ENCODE measurements at places on chromosomes 11 and 22.

GRCh38 chr11:83836065-83836464, 549.9 kb upstream of the CCDC90B start:
- DNase-seq = no peak

DNA sequence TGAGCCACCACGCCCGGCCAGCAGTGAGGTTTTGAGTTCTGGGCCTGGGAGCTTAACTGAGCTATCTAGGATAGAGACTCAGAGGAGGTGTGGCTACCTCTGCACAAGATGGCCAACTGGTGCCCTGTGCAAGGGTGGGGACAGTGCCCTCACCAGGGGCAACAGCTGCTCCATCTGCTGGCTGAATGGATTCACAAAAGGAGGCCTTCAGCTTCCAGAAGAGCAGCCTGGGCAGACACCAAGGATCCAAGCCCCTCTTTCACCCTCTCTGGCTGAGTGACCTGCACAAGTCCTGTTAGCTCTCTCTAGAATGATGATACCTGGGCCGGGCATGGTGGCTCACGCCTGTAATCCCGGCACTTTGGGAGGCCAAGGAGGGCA, 33.5 kb upstream of the BAIAP2L2 start:
- no peak for DNase-seq

DNA sequence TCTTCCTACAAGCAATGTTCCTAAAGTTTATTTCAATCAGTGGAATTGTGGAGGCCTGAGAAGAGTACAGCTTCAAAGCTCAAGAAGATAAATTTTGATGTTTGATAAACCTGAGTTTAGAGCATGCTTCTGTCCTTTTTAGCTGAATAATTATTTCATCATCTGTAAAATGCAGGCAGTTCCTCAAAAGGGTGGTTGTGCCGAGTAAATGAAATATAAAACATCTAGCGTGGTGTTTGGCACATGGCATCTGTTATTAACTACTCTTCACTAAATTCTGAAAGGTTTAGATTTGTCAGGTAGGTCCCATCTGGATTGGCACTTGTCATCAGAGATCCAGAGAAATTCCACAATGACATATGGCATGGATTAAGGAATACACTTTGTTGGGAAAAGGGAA, 155.1 kb downstream of the DDX10 start:
- no peak for DNase-seq

DNA sequence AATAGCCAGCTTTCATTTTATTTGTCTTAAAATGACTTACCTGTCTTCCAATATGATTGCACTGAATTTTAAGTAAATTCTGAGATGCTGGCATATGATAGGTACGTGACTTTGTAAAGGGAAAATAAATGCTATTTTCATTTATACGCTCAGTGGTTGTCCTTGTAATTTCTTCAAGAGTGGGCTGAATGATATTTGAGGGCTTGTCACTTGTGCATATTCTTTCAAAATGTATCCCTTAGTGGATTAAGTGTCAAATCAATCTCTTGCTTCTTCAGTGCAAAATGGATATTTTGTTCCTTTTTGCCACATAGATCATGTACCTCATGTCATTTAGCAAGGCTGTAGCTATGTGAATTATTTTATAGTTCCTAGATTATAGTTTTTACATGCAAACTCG, 56.9 kb downstream of the GAS2 start:
- DNase-seq = no peak

GRCh38 chr11:72331761-72332160, 87.8 kb upstream of the PHOX2A start:
- no peak for DNase-seq

DNA sequence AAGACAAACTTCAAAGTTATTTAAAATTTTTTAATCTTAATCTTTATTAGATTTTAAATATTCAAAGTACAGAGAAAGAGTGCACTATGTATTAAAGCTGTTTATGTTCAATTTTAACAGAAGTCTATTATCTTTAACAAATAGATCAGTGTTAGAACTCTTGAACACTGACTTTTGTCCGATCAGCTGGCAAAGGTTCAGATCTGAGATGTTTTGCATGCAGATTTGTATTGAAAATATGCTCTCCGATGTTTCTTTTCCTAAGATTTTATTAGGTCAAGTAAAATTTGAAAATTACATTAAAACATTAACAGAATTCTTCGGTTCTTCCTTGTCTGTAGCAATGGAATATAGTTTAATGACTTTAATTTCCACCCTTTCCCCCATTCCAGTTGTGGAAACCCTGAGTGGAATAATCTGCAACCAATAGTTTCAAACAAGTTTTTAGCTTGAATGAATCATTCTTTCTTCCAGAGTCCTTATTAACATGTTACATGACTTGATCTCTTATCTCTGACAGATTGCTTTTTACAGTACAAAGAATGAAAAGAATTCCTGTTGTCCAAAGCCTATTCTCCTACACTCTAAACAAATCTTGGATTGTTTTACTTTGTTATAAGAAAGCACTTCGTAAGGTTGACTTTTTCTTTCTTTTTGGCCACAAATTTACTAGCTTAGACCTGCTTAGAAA, 11.4 kb upstream of the TCP11L1 start:
- DNase-seq = no peak

- no peak for DNase-seq
Observed at GRCh38 chr11:24859801-24860300, 363.0 kb downstream of the LUZP2 start.

- no peak for DNase-seq
Observed at GRCh38 chr22:46891382-46891951, 129.0 kb downstream of the TBC1D22A start.

DNA sequence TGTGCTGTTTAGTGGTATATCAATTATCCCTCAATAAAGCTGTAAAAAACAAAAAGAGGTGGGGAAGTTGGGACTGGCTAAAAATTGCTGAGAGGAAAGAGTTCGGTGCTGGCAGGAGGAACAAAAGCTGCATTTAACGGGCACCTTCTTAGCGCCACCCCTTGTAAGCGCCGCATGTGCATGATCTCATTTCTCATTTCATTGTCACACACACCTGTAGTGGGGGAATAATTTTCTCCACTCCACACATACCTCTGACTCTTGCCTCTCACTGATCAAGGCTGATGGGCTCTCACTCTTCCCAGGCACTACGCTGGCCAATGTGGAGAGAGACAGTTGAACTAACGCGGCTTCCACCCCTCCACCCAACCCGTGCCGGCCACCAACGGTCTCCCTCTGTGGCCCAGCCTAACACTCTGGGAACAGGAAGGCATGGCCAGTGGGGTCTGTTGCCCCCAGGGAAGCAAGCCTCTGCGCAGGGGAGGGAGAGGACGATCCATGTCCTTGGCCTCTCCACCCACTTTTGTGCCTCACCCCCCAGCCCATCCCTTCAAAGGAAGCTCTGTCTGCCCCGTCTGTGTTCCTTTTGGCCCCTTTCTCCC, 186.7 kb upstream of the SYT13 start:
- DNase-seq = no peak

- DNase-seq = no peak
Observed at GRCh38 chr11:64089915-64090805, 54.4 kb downstream of the FLRT1 start.

DNA sequence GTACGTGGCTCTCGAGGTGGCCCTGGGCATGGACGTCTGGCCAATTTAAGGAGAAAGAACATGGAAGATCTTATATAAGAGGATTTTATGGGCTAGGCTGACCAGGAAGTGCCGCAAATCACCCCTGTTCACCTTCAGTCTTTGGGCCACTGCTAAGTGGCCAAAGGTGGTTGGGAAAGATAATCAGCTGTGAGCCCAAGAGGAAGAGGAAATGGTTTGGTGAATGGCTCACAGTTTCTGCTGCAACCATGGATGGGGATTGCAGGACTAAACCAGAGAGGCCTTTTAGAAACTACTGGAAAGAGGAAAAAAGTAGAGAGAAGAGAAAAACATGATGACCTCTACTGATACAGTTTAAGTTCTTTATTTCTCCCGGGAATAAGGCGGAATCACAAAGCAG, 96.0 kb upstream of the ARHGAP20 start:
- no peak for DNase-seq

- no peak for DNase-seq
Observed at GRCh38 chr11:21614961-21615360, 577.9 kb upstream of the ANO5 start.

GRCh38 chr11:133081020-133081419, 451.3 kb downstream of the OPCML start:
- DNase-seq = no peak

- peak; percentile 47 for DNase-seq
Observed at GRCh38 chr22:35582861-35583670, 34.1 kb downstream of the MB start.

DNA sequence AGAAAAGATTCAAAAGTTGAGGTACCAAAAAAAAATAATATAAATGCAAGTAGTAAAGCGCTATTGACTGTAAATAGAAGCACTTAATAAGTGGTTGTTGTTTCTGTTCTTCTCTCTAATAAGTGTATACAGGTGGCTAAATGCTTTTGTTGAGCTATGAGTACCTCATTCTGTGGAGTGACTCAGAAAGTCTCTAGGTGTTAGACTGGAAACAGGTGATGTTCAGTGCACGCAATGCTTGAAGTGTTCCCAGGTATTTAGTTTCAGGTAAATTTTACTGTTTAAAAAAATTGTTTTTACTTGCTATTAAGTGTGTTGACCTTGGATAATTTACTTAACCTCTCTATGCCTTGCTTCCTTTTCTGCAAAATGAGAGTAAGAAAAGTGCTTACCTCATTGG, 24.2 kb downstream of the POU2AF3 start:
- DNase-seq = no peak

- DNase-seq = no peak
Observed at GRCh38 chr11:95294701-95295100, 63.7 kb upstream of the SESN3 start.

DNA sequence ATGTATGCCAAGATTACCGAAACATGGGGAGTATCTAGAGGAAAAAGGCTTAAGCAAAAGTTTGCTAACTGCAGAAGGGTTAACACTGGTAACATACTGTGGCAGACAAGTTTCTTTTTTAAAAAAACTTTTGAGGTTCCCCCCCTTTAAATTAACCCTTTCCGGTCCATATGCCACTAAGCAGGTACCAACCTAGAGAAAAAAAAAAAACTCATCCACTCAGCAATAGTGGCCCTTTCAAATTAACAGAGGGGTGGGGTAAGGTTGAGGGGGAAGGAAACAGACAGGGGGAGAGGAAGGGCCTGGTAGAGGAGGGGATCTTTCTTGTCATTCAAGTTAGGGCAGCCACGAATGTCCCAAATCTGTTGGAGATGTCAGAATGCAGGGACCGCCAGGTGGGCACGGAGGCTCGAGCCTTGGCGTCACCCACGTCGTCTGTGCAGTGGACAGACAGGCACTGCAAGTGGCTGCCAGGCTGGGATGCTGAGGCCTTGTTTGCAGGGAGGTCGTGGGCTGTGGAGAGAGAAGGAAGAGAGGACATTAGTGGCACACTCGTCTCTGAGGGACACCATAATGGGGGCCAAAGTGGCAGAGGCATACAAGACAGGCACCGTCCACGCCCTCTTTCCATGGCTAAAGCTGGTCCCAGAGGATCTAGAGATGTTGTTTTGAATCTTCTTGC, 50.8 kb downstream of the MN1 start:
- no peak for DNase-seq

GRCh38 chr11:88535916-88536547, 198.5 kb upstream of the CTSC start:
- no peak for DNase-seq

GRCh38 chr11:45108070-45109064, 38.1 kb upstream of the PRDM11 start:
- DNase-seq = no peak

- DNase-seq = no peak
Observed at GRCh38 chr11:68552542-68552941, 92.0 kb downstream of the PPP6R3 start.

DNA sequence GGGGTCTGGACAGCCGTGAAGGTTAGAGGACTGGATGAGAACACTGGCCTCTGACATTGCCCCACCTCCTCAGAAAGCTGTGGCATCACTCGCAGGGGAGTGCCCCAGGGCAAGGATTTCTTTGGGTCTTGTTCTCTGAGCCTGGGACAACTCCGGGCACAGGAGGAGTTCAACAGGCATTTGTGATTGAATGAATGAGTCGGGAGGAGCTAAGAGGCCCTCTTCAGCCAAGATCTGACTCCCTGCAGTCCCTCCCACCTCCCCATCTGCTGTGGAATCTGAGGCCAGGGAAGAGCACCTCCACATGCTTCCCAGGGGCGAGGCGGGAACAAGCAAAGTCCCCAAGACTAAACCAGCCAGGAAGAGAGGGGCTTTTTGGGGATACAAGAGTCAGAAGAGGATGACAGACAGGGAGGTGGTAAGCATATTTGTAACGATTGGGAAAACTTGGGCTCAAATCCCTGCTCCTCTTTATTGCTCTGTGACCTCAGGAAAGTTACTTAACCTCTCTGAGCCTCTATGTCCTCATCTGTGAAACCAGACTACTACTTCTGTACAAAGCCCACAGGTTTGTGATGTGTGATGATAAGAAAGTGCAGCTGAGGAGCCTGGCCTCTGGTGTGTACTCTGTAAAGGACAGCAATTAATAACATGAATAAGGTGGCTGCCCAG, 6.4 kb downstream of the TP53I11 start:
- no peak for DNase-seq

- no peak for DNase-seq
Observed at GRCh38 chr22:45482169-45482568, 20.5 kb upstream of the FBLN1 start.

DNA sequence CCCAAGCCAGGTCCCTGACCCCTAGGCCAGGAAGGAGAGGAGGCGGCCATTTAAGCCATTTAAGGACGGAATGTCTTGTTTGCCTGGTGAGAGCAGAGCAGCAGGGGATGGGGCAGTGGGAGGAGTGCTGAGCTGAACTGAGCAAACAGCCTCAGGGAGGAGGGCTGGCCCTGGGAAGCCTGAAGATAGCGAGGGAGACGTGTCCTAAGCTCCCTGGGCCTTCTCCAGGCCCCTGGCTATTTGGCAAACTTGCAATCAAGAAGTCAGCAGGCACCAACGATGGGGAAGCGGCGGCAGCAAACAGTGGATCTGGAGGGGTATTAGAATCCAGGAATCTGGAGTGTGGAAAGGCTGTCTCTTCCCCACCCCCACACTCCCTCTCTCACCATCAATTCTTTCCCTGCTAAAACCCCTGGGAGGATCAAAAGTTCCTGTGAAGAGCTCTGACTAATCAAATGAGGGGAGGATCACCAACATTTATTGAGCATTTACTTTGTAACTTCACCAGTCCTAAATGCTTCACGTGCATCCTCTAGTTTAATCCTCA, 8.8 kb downstream of the BCL9L start:
- no peak for DNase-seq

- peak; percentile 76 for DNase-seq
Observed at GRCh38 chr22:21657360-21658032, 8.3 kb upstream of the PPIL2 start.

- DNase-seq = no peak
Observed at GRCh38 chr22:42317008-42317407, 46.6 kb upstream of the TCF20 start.

DNA sequence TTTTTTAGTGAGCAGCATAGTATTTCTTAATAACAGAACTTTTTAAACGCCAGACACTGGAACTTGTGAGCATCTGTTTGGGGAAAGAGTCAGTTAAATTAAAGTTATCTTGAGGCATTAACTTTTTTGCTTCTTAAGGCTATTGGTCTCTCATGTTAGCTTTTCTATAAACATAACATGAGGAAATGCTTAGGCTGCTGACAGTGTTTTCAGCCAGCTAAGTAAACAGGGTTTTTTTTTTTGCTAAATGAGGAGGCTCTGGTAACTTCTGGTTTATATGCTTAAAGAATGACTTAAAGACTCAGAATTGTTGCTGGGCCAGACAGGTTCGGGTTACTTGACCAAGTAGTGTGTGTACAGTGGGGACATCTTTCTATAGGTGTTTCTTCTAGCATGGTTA, 95.8 kb upstream of the ALKBH3 start:
- DNase-seq = no peak

GRCh38 chr11:86978247-86978646, 23.1 kb upstream of the FZD4 start:
- DNase-seq = no peak
